ENCODE measurements at places on chromosomes 12 and 14. TPM values are rescaled to one million over a fixed set of nuclear protein-coding genes. Genes with fewer than 3 reads are reported as not detected.

The MYH6 gene
- not detected for total RNA-seq

- no peaks in the 10 kb centered on the region for H3K27me3 ChIP-seq
- no peaks in the 10 kb centered on the region for H3K36me3 ChIP-seq
- H3K4me1 ChIP-seq: no peaks in the 10 kb centered on the region
- no peak for DNase-seq
- no peak overlapping the region for H3K4me3 ChIP-seq
- no peak overlapping the region for H3K27ac ChIP-seq
Measured at GRCh38 chr12:108379823-108380222, 40.7 kb upstream of the CMKLR1 start.

The RGS6 gene
- total RNA-seq: not detected

DNA sequence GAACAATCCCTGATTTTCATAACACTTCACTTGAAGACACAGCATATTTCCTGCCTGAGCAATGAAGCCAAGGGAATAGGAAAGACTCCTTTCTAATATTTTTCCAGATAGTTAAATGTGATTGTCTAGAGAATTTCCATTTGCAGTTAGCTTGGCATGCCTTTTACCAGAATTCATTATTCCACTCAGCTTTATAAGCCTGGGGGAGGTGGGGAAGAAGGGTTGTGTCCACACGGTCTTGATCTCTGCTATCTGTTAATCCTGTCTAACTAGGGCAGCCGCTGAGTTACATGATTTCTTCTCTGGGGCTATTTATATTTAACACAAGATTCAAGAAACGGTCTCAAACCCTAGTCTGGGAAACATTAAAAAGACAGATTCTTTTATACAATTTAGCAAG lies 146.6 kb upstream of the FSCB start:
- no peaks in the 10 kb centered on the region for H3K36me3 ChIP-seq
- no peak overlapping the region for H3K4me3 ChIP-seq
- H3K27ac ChIP-seq: no peak overlapping the region
- no peaks in the 10 kb centered on the region for H3K27me3 ChIP-seq

DNA sequence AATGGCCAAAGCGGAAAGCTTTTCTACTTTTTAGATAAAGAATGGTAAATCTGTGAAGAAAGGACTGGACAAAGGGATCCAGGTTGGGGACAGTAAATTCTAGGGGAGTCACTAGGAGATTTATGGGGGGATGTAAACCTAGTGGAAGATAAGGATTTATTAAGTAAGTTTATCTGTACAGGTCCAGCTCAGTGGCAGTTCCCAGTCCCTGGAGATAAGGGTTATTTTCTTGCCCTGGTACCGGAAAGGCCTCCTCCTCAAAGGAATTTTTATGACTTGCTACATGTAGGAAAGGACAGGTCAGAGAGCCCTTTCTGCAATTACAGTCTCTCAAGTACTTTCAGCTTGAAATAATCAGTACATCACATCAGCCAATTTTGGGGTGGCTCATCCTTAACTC lies 72.6 kb upstream of the BICD1 start:
- no peaks in the 10 kb centered on the region for H3K36me3 ChIP-seq
- H3K4me1 ChIP-seq: peaks cover 13% of the 10 kb centered on the region
- H3K27ac ChIP-seq: peak overlapping the region; percentile 44
- H3K27me3 ChIP-seq: no peaks in the 10 kb centered on the region
- no peak for DNase-seq

DNA sequence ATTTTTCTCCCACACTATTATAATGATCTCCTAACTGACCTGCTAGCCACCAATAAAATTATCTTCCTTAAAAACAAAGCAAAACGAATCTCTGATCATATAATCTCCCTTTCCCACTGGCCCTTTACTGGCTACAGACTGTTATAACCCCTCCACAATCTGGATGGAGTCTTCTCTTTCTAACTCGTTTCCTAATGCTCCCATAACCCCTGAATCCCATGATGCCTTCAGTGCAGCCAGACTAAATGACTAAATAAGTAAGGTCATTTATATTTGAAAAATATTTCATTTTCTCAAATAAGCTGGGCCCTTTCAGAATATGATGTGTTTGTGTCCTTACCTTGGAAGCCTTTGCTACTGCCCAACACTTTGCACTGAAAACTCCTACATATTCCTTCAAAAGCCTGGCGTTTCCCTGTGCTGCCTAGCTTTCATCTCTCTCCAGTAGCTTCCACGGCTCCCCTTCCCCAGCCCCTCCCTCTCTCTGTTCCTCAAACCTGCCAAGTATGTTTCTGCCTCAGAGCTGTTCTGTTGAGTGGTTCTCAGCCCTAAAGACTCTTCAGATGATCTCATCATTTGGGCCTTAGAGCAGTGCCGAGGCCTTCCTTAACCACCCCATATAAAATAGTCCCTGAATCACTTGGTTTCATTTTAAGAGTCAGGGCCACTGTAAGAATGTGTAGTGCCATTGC lies 91.7 kb downstream of the MYRFL start:
- H3K4me3 ChIP-seq: no peak overlapping the region
- no peak for DNase-seq
- H3K27me3 ChIP-seq: no peaks in the 10 kb centered on the region
- no peaks in the 10 kb centered on the region for H3K36me3 ChIP-seq
- H3K4me1 ChIP-seq: no peaks in the 10 kb centered on the region

The RPGRIP1 gene
- 0.28 TPM for total RNA-seq

The NPFF gene
- total RNA-seq: not detected

Measured in Panc1 (cell line).